Aorta (tissue), 5 donors: ENCODE measurements at places on chromosomes 5 and 9.

DNA sequence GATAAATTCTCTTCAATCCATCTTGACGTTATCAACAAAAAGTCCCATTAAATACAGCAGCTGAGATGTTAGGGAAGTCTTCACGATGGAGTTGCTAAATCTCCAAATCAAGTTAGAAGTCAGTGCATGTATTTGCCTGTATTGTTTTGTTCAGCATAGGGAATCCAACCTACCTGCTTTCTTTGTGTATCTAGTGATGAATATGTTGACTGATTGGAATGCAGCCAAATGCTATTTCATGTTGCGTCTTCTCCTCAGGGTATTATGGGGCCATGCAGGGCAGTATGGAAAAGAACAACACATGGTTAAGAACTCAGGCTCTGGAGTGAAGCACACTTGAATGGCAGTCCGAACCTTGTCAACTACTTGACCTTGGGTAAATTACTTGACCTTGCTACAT, 529.5 kb upstream of the ZNF462 start:
- DNase-seq, result no peak

DNA sequence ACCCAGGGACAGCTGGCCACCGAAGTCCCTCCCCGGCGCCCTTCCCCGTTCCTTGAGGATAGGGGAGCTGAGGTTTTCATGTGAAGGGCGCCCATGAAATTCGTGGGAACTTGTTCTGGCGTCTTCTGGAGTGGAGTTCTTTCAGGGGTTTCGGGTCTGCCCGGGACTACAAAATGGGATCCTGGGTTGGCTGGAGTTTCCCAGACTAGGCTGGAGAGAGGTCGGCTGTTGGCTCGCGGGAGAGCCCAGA, 3.6 kb upstream of the RGMB start:
- DNase-seq, result no peak

GRCh38 chr9:107080130-107080529, 202.9 kb upstream of the RAD23B start:
- DNase-seq, result no peak

DNA sequence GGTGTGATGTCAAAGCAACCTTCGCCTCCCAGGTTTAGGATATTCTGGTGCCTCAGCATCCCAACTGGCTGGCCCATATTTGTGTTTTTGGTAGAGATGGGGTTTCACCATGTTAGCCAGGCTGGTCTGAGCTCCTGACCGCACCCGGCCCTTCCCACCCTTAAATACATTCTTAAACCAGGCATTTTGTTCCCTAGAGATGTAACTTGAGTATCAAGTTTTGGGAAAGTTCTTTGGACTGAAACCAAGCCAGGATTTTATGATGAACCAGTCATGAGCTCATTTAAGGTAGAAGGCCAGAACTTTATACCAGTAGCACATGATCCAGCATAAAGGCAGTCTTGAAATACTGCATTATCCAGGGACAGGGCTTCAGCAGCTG, 3.5 kb downstream of the RPL7A start:
- DNase-seq, result no peak

GRCh38 chr9:124126648-124127646, 115.4 kb downstream of the LHX2 start:
- peak; percentile 91 for DNase-seq

GRCh38 chr5:72057816-72058215, 49.5 kb upstream of the MAP1B start:
- no peak for DNase-seq

DNA sequence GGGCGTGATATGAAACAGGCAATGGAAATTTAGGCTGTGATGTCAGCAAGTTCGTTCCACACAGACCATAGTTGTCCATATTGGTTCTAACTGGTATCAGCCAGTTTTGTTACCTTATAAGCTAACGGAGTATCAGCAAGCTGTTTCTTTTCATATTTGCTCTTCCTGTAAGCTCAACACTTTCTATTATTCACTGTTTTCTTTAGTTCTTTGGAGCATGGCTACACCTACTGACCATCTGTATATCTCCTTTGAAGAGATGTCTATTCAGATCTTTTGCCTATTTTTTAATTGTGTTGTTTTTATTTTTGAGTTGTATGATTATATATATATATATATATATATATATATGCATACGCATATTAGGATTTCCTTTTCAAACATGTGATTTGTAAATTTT, 1057.2 kb upstream of the CDH10 start:
- DNase-seq, result no peak

- DNase-seq, result no peak
These were observed 1003.3 kb upstream of the COX7C start for GRCh38 chr5:85614489-85614888.

DNA sequence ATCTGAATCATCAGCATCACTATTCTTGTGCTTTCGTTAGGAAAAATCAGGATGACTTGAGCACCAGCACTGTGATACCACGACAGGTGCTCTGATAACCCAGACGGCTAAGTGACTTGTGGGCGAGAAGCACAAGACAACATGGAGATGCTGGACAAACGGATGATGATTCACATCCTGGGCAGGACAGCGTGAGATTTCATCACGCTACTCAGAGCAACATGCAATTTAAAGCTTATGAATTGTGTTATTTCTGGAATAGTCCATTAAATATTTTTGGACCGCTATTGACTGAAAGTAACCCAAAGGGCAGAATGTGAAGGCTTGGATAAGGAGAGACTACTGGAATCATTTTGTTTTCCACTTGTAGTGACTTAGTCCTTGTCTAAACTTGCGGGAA, 114.8 kb upstream of the DAPK1 start:
- DNase-seq, result no peak
